ENCODE measurements at places on chromosomes 3 and 15.

DNA sequence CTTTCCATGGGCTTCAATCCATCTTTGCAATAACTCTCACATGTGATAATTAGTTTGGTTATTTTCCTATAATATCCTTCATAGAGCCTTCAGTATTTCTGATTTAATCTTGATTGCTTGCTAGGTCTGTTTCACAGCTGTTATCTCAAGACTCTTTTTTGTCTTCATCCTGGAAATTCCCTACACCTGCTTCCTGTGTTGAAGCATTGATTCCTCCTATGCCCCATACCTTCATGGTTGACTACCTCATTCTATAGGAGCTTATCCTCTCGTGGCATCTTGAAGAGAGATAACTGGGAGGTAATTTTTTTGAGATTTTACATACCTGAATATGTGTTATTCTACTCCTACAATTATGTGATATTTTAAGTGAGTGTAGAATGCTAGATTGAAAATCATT is 26.7 kb downstream of the PIK3CA start:
- no peak for DNase-seq

DNA sequence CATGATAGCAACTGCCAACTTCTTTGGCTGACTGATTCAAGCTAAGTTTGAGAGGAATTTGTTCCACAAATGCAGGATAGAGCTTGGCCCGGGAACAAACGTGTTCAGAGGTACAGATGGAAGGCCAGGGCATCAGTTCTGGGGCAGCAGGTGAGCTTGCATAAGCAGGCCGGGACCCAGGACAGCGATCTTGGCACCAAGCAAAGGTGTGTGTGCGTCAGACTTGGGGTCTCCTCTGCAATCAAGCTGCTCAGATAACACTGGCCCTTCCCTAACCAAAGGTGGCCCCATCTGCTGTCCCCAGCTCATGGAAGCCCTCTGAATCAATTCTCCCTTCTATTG is 155.6 kb downstream of the MEGF11 start:
- DNase-seq = no peak

DNA sequence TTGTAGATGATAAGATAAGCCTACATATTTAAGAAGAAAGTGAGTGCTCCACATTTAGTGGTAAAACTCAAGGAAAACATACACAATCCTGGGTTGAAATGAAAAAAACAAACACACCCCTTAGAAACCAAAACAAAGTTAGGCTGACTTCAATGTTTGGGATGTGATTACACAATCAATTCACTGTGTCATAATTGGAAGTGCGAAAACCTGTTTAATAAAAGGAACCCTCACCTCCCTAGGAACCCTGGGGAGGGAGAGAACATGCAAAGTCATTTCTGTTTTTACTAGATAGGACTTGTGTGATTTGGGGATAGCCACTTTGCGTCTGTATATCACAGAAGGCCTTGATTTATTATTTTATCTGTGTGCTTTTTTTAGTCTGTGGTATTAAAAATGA is 275.0 kb downstream of the NFKBIZ start:
- no peak for DNase-seq

- DNase-seq = no peak
Observed at GRCh38 chr3:17047894-17048293, 163.1 kb downstream of the PLCL2 start.

- no peak for DNase-seq
Observed at GRCh38 chr3:102536456-102536855, 101.6 kb downstream of the ZPLD1 start.

DNA sequence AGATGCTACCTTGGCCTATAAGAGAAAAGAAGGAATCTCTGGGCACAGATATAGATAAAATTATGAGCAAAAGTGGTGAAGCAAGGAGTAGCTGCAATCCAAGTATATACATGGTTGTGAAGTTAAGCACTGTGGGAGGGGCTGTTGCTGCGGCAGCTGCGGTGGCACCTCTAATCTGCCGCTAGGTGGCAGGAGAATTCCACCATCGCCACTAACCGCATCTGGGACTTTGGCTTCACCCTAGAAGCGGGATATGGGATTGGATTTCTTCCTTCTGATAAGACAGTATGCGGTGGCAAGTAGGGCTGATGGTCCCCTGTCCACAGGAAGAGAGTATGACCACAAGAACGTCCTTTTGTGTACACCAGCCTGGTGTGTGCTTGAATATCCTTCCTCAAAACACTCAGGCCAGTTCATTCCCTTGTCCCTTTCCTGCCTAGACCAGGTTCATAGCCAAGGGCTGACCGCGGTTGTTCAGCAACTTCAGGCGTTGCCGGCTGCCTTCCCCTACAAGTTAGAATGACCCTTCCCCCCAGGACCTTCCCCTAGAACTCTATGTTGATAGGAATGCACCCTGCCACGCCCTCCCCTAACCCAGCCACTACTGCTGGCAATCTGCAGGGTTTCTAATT is 5.1 kb downstream of the MAGEL2 start:
- DNase-seq = peak; percentile 18

DNA sequence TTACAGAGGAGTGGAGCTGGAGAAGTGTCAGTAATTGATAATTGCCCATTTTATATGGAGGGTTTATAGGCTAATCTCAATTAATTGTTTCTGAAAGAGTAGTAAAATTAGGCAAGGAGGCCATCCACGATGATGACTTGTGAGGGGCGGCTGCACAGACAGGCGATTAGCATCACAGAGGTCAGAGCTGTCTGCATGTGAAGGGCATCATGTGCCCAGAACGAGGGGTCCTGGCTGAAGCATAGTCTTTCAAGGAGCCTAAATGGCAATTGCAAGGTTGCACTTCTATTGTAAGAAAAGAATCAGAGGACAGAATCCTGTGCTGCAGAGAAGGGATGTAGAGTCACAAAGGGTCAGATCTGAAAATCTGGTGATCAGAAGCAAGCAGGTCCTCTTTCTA is 196.6 kb downstream of the EBLN2 start:
- DNase-seq = no peak

DNA sequence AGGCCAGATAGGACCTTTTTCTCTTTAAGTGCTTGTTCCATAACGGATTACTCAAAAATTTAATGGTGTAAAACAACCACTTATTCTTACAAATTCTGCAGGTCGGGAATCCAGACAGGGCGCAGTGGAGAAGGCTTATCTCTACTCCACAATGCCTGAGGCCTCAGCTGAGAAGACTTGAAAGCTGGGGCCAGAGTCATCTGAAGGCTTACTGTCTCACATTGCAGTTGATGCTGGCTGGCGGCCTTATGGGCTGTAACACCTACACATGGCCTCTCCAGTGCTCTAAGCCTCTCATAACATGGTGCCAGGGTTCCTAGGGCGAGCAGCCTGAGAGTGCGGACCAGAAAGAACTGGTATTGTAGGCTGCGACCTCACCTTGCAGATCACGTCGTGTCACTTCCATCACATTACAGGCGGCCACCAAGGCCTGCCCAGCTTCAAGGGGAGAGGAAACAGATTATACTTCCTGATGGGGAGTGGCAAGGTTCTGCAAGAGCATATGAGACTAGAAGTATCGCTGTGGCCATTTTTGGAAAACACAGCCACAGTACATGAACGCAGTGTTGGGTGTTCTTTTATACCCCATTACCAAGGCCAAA is 32.4 kb downstream of the CMTM7 start:
- no peak for DNase-seq

GRCh38 chr15:39598958-39599845 is 18.3 kb downstream of the THBS1 start:
- DNase-seq = no peak

Measured in thymus (tissue), 14 donors.